Activated naive CD4-positive, alpha-beta T cell treated with anti-CD3 and anti-CD28 coated beads, Interleukin-2, amount 50 U/mL, for 16 hours (primary cell): ENCODE measurements at places on chromosomes 1 and 21.

DNA sequence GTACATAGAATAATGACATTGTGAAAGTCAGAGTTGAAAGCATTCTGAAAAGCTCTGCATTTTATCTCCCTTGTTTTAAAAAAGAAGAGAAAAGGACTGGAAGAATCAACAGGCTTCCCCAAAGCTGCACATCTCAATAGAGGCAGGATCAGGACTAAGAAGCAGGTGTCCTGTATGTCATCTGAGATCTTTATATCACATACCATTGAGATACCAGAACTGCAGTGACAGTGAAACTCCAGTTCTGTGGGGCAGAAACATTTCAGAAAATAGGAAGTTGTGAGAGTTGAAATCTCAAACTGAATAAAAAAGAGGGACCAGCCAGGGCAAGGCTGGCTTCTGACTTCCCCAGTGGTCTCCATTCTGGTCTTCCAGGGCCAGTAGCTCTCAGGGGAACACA lies 33.0 kb upstream of the SH2D1B start:
- no peak for DNase-seq

DNA sequence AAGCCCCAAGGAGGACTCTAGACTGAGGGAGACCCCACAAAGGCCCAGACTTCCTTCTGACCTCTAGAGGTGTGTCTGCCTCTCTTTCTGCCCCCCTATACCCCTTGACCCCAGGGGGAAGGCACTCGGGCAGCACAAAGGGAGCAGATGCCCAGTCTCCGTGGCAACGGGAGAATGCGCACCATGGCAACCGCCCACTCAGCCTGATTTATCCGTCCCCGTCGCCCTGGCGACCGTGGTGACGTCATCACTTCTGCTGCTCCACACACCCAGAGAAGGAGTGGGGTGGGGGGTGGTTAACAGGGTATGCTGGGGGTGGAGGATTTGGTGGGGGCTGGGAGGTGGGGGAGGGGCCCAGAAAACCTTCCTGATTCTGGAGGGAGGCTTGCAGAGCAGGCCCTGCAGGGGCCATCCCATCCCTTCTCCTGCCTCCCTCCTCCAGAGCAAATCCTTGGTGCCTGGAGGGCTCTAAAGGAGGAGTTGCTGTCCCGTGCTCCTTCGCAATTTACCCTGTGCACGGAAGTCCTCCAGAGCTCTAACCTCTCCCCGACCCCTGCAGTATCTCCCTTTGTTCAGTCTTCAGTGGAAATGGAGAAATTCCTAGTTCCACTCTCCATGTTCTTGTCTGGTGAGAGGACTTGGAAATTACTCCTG lies 6.3 kb downstream of the CELF3 start:
- DNase-seq: no peak

GRCh38 chr1:205484985-205485967 lies 19.2 kb upstream of the CDK18 start:
- DNase-seq: peak; percentile 60

- DNase-seq: no peak
Observed at GRCh38 chr1:248825136-248825535, 579 bp downstream of the SH3BP5L start.

DNA sequence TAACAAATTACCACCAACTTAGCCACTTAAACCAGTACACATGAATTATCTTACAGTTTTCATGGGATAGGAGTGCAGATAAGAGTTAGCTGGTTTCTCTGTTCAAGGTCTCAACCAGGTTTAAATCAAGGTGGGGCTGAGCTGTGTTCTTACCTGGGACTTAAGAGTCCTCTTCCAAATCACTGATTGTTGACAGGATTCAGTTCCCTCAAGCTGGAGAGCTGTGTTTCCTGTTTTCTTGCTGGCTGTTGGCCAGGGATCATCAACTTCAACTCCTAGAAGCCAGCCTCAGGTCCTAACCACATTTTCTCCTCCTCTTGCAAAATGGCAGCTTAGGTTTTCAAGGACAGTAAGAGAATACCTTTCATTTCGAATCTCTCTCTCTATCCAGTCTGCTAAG lies 123.8 kb upstream of the CHRM3 start:
- no peak for DNase-seq

DNA sequence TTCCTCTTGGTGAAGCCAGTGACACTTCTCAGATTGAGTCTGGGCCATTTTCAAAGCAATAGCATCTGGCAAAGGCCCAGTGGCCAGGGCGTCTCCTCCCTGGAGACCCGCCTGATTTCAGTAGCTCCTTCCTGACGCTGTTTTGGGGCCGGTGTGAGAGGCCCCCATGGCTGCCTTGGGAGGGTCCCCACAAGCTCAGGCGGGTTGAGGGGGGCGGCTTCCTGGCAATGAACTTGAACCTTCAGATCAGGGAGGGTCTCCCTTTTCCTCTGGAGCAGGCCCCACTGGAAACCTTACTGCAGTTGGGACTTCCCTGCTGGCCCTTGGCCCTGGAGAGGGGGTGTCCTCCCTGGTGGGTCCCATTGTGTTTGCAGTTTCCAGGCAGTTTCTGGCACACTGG lies 121.2 kb downstream of the CRYAA start:
- no peak for DNase-seq

- no peak for DNase-seq
Observed at GRCh38 chr1:10834770-10835412, 38.4 kb upstream of the CASZ1 start.

DNA sequence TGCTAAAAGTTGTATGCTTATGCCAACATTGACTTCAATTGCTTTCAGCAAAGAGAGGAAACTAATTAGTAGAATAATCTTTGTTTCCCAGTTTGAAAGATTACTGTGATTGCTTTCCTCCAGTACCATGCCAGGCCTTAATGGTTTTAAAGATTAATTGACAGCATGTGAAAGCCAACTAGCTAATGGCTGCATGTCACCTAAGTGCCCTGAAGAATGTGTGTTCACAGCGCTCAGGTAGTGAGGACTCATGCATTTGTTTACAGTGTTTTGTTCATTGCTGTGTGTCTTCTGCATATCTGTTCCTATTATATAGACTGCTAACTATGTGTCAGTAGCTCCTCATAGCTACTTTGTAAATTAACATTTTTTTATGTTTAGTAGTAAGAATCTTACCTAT lies 335.6 kb downstream of the LRRIQ3 start:
- DNase-seq: no peak

DNA sequence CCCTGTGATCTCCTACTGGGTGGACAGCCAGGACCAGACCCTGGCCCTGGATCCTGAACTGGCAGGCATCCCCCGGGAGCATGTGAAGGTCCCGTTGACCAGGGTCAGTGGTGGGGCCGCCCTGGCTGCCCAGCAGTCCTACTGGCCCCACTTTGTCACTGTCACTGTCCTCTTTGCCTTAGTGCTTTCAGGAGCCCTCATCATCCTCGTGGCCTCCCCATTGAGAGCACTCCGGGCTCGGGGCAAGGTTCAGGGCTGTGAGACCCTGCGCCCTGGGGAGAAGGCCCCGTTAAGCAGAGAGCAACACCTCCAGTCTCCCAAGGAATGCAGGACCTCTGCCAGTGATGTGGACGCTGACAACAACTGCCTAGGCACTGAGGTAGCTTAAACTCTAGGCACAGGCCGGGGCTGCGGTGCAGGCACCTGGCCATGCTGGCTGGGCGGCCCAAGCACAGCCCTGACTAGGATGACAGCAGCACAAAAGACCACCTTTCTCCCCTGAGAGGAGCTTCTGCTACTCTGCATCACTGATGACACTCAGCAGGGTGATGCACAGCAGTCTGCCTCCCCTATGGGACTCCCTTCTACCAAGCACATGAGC lies 17.2 kb upstream of the SLC25A44 start:
- no peak for DNase-seq

GRCh38 chr1:108505763-108506070 lies 54.2 kb upstream of the EEIG2 start:
- no peak for DNase-seq

DNA sequence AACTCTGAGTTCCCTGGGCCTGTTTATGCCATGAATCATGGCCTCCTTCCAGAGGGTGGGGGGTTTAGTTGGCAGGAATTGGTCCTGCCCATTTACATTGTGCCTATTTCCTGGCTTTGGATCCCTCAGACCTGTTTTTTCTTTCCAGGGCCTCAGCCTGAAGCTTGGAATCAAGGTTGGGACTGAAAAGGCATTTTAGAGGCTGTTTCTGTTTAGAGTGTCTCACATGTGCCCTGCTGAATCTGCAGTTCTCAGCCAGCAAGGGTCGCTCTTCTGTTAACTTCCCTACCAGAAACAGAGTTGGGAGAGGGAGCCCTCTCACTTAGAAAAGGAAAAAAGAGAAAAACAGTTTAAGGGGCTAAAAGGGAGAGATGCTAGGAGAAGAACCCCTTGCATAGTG lies 191.1 kb downstream of the PTPRC start:
- no peak for DNase-seq

- DNase-seq: no peak
Observed at GRCh38 chr1:214364786-214365295, 83.9 kb downstream of the SMYD2 start.

DNA sequence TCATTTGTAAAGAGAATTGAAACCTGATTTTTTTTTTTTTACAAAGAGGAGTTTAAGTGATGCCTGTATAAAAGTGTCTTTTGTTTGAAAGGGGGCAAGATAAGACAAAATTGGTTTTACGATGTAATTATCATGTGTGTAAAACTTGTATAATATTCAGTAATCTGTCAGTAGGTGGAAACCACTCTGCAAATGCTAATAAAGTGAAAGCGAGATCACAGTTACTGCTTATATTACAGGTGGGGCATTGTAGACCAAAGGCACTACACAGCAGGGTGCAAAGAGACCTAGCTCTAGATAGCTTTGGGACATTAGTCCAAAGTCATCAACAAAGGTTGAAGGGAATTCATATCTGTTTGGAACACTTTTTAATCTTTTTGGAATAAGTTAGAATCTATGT lies 174.2 kb downstream of the LHX8 start:
- no peak for DNase-seq

GRCh38 chr1:181159451-181160140 lies 71.1 kb downstream of the IER5 start:
- DNase-seq: peak; percentile 29

DNA sequence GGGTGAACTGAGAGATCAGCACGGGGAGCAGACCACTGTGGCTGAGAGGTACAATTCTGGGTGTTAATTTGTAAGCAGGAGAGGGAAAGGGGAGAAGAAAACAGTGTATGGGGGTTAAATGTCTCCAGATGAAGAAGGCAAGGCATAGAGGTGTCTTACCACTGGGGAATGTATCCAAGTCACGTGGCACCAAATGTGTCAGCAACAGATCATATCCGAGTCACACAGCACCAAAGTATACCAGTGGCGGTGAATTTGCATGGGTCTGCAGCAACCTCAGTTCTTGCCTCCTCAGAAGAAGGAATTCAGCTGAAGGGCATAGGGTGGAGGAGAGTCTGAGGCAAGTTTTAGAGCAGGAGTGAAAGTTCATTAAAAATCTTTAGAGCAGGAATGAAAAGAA lies 21.2 kb upstream of the SYCP1 start:
- DNase-seq: no peak

- no peak for DNase-seq
Observed at GRCh38 chr1:167344112-167344511, 123.4 kb downstream of the POU2F1 start.

DNA sequence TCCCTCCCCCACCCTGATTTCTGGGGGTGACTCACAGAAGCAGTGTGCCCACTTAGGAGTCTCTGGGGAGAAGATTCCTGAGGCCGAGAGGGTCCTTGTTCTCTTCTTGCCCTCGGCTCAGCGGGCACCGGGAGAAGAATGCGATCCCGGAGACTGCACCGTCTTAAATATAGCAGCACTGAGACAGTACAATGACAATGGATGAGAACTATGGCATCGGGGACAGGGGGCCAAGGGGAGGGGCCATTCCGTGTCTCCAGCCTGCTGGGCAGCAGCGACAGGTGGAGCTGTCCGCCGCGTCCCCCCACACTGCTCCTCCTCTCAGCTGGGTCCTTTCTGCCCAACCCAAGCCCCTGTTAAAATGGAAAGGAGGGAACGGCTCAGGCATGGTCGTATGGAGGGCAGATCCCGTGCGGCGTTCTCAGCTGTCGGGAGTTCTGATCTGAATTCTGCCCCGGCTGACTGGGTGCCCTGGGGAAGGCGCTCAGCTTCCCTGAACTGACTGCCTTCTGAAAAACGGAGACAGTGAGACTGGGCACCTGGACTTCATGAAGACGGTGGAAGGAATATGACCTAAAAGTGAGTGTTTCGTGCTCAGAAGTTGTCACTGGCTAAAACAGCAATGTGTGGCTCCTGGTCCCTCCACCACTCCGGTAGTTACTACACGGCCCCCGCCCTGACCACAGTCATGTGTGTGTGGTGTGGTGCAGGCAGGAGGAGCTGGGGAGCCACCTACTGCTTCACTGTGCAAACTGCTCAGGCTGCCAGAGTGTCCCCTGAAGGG lies at the start of gene MYOM3:
Gene MYOM3, minus strand, starts transcription at position 140 of the 784 bp plus-strand sequence. CDS start 3,499 bp downstream, outside the sequence.
- peak; percentile 33 for DNase-seq

DNA sequence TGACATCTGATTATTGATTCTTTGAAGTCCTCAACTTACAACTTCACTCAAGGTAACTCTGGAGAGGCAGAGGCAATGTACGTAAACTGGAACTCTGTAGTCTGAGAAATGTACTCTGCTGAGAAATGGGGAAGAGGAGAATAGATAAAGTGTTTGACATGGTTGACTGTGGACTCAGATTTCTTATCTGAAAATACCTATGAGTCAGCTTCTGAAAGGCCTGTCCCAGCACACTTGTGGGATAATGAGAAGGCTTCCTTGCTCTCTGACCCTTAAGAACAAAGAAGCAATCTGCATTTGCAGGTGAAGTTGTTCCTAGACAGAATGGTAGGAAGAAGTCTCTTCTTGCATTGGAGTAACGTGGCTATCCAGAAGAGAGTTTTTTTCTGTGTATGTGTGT lies 1573.5 kb downstream of the BRINP3 start:
- no peak for DNase-seq

GRCh38 chr1:202311875-202312635 lies 29.7 kb downstream of the UBE2T start:
- no peak for DNase-seq

DNA sequence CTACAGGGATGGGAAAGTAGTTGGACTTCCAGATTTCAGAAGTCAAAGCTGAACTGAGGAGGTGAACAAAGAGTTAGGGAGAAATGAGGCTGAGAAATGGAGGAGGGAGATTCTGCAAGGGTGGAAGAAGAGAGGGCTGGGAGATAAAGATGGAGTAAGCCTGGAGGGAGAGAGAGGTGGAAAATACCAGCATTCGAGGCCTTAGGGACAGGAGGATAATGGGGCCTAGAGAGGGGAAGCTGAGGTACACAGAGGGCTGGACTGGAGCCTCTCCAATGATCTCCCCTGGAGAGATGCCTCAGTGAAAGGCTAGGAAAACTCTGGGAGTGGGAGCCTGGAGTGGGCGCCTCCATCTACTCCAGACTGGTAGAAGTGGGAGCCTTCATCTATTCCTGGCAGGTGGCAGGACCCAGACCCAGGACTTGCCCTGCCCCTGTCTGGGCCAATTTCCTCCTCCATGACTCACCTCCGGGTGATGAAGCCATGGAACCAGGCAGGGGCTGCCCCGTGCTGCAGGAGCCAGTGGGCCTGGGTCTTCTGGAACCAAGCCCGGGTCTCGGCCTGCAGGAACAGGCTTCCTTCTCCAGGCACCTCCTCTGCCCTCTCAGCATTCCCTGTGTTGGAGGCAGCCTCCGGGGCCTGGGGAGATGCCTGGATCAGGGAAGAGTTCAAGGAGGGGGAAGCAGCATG lies 1.9 kb downstream of the SH2D2A start:
- DNase-seq: no peak

- DNase-seq: no peak
Observed at GRCh38 chr1:206502403-206502802, 4.9 kb upstream of the RASSF5 start.

- DNase-seq: no peak
Observed at GRCh38 chr1:228835911-228836310, 100.6 kb downstream of the RHOU start.

- no peak for DNase-seq
Observed at GRCh38 chr1:100627936-100628335, 90.0 kb downstream of the GPR88 start.
